ENCODE measurements at places on chromosomes 12 and 14.

DNA sequence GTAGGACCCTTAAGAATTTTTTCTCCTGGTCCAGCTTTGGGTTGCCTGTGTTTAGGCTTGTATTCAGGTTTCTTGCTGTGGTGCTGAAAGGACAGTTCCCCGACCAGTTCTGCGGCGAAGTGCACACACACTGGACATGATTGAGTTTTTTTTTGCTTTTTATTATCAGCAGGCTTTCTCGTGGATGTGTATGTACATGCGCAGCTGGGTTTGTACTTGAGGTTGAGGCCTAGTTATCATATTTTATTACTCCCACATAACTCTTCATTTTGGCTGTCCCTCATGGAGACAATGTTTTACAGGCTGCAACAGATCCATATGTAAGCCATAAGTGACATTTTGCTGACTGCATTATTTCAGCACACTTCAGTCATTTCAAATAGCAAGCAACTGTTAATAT, 2.5 kb downstream of the SCN8A start:
- no peak for DNase-seq

GRCh38 chr14:99043756-99044155, 228.2 kb downstream of the BCL11B start:
- no peak for DNase-seq

DNA sequence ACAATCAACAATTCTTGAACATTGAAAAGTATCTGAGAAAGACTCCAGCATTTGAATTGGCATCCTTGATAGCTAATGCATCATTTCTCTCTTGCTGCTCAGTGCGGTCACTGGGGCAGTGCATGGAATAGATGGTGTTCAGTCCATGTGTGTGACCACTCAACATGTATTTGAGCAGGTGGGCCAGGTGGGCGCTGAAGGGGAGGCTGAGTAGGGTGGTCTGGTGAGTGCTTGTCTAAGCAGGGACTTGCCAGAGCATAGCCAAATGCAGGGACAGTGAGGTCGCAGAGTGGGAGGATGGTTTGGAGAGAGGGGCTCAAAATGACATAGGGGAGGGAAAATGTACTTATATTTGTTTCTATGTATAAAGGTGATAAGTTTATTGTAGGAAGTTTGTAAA, 409.0 kb downstream of the TMEM121 start:
- no peak for DNase-seq

DNA sequence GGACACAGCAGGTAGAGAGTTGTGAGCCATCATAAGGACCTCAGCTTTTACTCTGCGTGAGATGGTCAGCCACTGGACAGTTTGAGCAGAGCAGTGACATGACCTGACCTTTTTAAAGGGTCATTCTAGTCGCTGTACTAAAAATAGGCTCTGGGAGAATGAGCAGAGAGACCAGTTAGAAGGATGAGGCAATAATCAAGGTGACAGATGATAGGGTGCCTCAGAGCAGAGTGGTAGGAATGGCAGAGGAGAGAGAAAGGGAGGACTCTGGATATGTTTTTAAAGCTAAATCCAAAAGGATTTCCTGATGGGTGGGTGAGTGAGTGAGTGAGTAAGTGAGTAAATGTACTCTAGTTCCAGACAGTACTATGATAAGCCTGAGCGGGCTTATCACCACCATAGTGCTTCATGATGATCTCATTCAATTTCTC, 83.6 kb upstream of the ARHGAP5 start:
- DNase-seq = no peak

GRCh38 chr14:86373886-86374285, 843.9 kb downstream of the FLRT2 start:
- DNase-seq = no peak

DNA sequence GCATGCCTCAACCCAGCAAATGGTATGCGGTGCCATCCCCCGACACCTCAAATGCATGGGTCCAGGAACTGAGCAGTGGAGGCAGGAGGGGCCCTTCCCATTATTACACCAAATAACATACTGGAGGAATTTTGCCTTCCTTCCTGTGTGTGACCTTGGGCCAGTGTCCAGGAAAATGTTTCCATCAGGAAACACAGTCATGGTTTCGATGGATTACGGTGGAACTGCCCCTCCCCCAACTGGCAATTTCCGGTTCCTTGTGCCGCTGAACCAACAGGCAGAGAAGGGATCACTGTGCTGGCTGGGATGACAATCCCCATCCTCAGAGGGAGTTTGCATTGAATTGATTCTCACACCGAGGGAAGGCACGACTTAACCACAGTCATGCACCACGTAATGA, 9.1 kb upstream of the CDC42BPB start:
- DNase-seq = no peak

GRCh38 chr12:51322452-51322851, 1.5 kb downstream of the BIN2 start:
- DNase-seq = no peak

DNA sequence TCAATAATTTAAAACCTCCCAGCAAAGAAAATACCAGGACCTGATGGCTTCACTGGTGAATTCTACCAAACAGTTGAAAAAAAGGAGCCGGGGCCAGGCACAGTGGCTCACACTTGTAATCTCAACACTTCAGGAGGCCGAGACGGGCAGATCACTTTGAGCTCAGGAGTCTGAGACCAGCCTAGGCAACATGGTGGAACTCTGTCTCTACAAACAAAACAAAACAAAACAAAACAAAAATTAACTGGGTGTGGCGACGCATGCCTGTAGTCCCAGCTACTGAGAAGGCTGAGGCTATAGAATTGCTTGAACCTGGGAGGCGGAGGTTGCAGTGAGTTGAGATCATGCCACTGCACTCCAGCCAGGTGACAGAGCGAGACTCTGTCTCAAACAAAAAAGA, 13.7 kb upstream of the TROAP start:
- DNase-seq = no peak

DNA sequence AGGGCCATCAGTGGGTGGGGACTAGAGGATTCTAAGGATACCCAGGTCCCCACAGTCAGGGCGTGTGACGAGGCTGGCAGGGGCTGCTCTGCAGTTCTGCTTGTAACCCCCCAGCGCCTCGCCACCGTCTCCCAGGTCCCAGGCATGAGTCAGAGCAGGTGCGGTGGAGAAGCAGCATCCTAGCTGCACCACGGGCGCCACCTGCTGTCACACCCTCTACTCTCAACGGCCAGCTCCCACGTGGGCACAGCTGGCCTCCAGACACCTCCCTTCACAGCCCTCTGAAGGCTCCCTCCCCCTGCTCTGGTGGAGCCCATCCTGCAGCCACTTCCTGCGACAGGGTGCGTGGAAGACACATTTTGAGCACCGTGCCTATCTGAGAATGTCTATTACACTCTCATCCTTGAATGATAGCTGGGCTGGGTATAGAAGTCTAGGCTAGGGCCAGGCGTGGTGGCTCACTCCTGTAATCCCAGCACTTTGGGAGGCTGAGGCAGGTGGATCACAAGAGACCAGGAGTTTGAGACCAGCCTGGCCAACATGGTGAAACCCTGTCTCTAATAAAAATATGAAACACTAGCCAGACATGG, 6.9 kb upstream of the NUDT14 start:
- no peak for DNase-seq

- DNase-seq = no peak
Measured at GRCh38 chr14:63045234-63045611, at the start of gene KCNH5. TSS of gene KCNH5 (minus strand) at chr14:63045458. CDS start at chr14:63045186, 272 bp downstream.

- DNase-seq = no peak
Measured at GRCh38 chr12:65997056-65997455, 133.5 kb downstream of the LLPH start.

DNA sequence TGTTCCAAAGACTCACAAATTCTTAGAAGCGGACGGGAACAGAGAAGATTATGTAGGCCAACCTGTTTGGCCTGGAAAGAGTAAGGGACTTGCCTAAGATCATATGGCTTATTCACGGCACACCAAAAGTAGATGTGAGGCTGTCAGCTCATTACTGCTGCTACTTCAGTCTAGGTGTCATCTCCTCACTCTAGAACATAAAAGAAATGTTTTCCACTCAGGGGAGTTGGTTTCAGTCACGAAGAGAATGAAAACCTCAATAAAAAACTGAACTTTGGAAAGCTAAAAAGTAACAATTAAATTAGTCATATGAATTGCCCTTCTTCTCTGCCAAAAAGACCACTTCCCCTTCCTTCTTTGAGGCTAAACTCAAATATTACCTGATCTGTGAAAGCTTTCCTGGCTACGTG, 658 bp upstream of the CEP128 start:
- no peak for DNase-seq

GRCh38 chr14:92584816-92585215, 71.2 kb downstream of the RIN3 start:
- DNase-seq = no peak

DNA sequence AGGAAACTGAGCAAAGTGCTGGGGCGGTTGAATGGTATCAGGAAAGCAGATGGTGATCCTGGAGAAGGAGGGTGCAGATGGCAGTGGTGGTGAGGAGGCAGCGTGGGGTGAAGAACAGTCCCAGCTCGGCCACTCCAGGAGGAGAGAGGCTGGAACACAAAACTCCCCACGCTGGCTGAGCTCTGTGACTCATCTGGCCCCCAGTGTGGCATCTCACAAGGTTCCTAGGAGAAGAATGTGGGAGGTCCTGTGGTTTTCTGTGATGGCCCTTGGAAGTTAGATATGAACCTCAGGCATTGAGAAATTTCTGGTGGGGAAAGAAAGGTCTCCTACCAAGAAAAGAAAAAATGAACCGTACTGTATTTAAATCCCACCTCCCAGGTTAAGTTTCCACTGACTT, 8.0 kb upstream of the NRXN3 start:
- no peak for DNase-seq

DNA sequence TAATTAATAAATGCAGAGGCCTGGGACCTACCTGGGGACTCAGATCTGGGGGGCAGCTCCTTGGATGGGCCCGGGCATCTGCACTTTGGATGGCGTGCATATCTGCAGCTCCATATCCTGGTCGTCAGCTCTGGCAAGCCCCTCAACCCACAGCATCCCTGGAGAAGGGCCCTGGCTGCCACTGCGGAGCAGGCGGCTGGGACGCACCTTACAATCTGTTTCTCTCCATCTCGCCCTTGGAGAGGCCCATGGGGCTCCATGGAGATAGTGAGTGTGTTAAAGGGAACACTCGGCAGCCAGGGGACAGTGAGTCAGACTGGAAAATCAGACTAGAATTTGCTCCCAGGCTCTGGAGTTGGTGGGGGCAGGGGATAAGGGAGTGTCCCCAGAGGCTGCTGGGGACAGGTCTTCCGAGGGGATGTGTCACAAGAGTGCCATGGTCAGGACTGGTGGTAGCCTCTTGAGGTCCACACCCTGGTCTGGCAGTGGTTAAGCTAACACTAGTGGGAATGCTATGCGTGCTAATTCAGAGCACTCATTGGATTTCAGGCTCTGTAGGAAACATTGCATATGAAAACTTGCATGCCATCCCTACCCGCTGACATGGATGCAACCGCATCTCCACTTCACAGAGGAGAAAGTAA, 21.5 kb downstream of the RFLNA start:
- no peak for DNase-seq

- DNase-seq = no peak
Measured at GRCh38 chr12:106915635-106916026, 40.1 kb upstream of the TMEM263 start.

DNA sequence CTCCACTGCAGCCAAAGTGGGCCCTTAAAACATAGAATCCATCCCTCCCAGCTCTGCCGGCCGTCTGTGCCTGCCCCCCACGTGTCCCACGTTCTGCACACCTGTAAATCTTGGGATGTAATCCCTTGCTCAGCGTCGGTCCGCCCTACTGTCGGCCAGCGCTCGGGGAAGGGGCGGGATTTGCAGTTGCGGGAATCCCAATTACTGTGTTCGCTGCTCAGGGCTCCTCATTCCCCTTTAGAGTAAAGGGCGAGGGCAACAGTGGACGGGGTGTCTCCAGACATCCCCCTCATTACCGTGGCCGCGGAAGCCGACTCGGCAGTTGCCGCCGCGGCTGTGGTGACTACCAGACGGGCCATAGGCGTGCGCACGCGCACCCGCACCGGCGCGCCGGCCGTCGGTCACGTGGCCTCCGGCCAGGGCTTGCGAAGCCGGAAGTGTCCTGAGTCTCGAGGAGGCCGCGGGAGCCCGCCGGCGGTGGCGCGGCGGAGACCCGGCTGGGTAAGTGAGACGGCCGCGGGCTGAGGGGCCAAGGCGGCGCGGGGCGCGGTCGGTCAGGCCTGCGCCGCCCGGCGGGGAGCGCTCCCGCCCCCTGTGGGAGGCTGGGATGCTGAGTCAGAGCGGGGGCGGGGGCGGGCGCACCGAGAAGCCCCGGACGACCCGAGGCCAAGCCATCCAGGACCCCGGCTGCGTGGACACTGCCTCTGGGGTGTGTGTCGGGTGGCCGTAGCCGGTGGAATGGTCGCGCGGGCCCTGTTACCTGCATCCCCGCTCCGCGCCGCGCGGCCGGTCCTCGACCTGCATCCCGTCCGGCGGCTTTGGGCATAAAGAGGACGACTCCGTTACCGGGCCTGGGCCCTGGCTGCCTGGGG, at the start of gene TBK1:
Gene TBK1 (plus strand): TSS at position 434 of the 872 bp plus-strand sequence. CDS start 3,751 bp downstream, outside the sequence.
- DNase-seq = peak; percentile 32

- no peak for DNase-seq
Measured at GRCh38 chr12:53808023-53808705, 56.4 kb upstream of the CISTR start.

- DNase-seq = no peak
Measured at GRCh38 chr14:38384741-38385140, 128.8 kb upstream of the CLEC14A start.

GRCh38 chr14:59483819-59484638, at the start of the genes JKAMP and L3HYPDH:
TSS of gene JKAMP (plus strand) at chr14:59484517. CDS start at chr14:59484590, 73 bp downstream.
TSS of gene L3HYPDH (minus strand) at chr14:59484408. CDS start at chr14:59484316, 92 bp downstream.
- peak; percentile 87 for DNase-seq

- DNase-seq = no peak
Measured at GRCh38 chr12:102551186-102551585, 70.8 kb upstream of the IGF1 start.
